ENCODE measurements at places on chromosomes 3 and 15.
A peak's percentile ranks its signal among the peaks of the same experiment; 100 is the strongest.

GRCh38 chr3:43461345-43461744, 160.5 kb downstream of the ANO10 start:
- DNase-seq, result no peak

- no peak for DNase-seq
Measured at GRCh38 chr3:11479221-11479620, 164.5 kb downstream of the VGLL4 start.

DNA sequence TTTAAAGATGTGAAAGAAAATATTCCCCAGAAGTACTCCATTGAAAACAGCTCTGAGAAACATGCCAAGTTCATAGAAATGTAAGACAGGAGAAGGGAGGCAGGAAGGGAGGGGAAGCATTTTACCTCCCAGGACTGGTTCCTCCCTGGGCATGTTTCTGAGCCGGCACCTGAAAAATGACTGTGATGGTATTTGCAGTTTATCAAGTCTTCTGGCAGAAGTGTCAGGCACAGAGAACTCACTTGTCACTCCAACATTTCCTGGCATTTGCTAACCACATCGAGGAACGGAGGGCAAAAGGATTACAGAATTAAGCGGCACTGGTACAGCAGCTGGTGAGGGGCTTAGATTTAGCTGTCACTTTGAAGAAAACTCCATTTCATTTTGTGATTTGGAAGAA, 1054.0 kb downstream of the TUSC7 start:
- no peak for DNase-seq

- DNase-seq, result peak; percentile 50
Measured at GRCh38 chr3:44061961-44062360, 179.7 kb upstream of the TOPAZ1 start.

- no peak for DNase-seq
Measured at GRCh38 chr3:16474216-16474615, 39.3 kb downstream of the RFTN1 start.

DNA sequence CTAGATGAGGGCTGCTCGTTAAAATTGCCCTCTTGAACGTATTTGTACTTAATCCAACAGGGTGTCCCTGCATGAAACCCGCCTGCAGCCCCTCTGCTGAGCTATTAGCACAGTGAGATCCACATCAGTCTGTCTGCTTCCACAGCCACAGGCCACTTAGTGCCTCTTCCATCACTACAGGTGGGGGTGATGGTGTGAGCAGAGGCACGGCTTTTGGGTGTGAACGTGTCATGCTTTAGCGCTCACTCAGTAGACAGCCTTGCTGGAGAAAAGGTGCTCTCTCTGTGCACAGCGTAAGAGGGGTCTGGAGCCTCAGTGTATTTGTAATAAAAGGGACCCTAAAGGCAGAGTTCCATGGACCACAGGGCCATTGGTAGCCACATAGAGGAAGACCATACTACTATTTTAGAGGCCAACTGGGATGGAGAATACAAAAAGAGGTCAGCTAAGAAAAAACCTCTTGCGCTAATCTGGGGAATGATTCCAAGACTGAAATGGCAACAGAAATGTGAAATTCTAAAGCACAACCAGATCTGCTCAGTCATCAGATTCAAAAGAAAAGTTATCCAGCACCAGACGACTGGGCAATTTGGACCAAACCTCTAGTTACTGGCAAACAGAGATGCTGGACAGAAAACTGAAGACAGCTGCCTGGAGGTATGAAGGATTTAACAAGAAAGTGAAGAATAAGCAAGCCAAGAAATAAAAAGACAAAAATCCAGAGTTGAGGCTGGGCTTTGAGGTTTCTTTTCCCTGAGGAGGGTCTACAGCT, 120.2 kb downstream of the ATP10A start:
- DNase-seq, result no peak

DNA sequence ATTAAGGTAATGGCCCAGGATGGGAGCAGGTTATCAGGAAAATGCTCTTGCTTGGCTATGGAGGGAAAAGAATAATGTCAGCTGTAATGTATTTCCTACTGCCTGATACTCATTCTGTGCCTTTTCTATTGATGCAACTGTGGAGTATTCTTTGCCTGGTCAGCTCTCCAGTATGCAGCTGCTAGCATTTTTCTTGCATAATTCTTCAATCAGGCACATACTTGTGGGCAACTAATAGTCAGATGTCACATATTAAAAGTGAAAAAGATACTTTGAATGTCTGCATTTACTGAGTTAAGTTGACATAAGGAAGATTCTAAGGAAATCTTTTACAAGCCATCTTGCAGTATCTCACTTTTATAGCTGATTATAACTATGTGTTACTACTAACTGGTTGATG, 29.5 kb downstream of the CD80 start:
- DNase-seq, result no peak

- peak; percentile 64 for DNase-seq
Measured at GRCh38 chr3:56467108-56467507, 1.2 kb downstream of the ERC2 start.

DNA sequence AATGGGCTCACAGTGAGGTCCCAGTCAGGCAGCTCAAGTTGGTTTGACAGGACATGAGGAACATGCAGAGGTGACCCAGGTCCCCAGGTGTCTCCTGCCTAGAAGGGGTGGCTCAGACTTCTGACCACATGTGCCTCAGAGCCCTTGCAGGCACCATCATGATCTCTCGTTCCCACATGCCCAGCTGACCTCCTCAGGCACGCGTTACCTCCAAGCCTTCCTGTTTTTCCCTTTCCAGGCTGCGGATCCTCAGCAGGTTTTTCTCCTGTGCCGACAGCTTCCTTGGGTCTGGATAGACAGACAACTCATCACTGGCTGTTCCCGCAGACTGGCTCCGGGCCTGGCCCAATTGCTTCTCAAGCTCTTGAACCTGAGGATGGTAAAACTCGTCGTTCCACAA, 30.4 kb downstream of the CCDC13 start:
- DNase-seq, result no peak

GRCh38 chr3:10911350-10912002, 81.1 kb upstream of the SLC6A1 start:
- DNase-seq, result no peak

DNA sequence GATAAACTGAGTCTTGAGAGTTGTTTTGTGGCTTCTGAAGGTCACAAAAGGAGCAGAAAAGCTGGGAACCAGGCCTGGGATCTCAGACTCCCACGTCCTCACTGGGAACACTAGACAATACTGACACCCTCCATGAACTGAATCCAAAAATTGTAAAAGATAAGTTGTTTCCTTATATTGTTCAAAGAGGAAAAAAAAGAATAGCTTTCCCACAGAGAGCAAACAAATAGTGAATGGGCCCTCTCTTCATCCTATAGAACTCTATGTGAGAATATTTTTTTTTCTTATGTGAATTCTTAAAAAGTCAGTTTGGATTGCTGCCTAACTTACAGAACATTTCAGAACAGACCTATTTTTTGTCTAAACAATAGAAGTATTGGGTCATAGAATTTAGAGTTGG, 203.5 kb downstream of the MECOM start:
- DNase-seq, result no peak

- DNase-seq, result no peak
Measured at GRCh38 chr15:80659375-80659774, 35.7 kb upstream of the ABHD17C start.

DNA sequence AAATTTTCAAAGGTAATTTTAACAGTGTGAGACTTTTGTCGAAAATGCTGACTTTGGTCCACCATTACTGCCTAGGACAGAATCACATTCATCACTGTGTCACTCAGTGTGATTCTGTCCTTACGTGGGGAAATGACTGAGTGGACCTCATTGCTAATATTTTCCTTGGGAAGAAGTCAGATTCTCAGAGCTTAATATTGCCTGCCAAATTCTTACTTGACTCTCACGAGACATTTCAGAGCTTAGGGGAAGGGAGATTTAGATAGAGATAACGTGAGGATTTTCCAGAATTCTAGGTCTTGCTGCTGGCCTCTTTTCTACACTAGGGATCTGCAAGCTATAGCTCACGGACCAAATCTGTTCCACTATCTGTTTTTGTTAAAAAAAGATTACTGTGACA, 270.4 kb downstream of the SUCLG2 start:
- DNase-seq, result no peak

DNA sequence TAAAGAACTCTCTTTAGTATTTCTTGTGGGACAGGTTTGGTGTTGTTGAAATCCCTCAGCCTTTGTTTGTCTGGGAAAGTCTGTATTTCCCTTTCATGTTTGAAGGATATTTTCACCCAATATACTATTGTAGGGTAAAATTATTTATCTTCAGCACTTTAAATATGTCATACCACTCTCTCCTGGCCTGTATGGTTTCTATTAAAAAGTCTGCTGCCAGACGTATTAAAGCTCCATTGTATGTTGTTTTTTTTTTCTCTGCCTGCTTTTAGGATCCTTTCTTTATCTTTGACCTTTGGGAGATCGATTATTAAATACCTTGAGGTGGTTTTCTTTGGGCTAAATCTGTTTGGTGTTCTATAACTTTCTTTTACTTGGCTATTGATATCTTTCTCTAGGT, 119.0 kb upstream of the TBC1D5 start:
- no peak for DNase-seq

DNA sequence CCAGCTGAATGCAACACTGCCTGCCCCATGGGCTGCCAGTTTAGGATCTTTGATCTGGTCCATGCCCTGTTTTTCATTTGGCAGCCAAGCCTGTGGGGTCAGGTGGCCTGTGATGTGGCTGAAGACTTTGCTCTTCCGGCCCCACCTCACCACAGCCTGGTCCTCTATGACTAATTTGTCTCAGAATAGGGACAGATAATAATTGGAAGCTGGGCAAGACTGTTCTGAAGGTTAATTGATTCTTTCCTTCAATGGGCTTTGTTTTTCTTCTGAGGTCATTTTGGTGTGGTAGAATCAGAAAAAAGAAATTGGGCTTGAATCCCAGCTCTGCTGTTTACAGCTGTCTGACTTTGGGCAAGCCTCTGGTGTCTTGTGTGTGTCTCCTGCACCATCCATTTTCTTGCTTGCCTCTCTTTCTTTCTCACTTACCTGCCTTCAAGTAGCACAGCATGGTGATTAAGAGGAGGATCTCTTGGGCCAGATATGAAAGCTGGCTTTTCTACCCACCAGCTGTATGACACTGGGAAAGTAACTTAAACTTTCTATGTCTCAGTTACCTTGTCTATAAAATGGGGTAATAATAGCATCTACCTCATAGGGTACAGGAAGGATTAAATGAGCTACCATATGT, 24.2 kb downstream of the ABHD2 start:
- DNase-seq, result no peak

DNA sequence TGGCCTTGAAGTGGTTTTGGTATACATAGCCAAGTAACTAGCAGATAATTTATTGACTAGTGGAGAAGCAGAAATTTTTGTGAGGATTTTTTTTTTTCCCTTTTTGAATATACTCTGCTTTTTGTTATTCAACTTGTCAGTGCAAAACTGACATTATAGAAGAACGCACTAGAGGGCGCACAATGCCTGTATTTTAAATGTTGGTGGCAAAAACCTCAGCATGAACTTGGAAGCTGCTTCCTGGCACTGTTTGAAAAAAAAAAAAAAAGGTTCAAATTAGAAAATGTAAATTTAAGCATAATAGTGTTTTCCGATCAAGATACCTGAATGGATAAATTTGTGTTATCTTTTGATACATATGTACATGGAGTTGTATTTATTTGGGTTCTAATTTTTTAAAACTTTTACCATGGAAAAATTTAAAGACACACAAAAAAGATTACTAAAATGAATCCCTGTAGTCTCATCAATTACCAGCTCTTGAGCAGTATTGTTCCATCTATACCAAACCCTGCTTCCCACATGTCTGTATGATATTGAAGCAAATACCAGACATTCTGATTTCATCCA, 56.0 kb downstream of the SLC25A26 start:
- no peak for DNase-seq

DNA sequence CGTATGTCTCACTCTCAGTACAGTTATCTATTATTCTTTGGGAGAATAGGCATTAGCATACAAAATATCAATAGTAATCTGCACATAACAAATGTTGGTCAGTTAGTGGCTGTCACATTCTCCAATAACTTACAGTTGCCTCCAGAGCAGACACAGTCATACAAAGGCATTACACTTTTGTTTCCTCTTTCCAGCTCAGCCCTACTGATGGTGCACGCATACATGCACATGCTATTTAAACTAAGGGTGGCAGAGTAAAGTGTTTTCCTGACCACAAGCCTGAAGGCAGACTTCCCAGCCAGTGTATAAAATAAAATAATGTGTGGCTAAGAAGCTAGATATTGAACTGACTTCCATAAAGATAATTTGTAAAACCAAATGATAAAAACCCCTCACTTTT, 47.6 kb downstream of the PHLDB2 start:
- DNase-seq, result no peak

DNA sequence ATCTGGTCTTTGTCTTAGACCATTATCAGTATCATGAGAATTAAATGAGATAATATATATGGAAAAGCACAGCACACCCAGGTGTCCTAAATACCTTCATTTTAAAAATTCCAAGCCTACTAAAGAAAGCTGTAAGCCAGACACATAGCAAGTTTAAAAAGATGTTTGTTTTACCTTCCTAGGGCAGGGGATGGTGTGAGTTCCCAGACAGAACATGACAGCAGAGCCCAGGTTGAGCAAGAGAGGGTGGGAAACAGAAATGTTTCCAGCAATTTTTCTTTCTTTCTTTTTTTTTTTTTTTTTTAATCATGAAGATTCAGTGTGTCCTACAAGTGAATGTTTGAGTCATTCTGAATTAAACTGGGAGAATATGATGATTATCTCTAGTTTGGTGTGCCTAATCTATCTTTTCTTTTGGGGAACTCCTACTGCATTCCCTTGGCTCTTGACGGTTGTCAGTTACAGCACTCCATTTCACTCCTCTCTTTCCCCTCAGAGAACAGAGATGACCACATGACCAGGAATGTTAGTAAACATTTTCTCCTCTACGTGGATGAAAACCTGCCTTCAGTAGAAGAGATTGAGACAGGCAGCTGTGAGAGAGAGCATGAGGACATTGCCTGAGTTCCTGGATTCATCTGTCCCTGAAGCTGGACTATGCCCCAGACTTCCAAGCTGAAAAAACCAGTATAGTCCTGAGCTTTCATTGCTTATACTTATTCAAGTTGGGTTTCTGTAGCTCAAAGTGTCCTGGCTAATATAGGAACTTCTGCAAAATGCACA, 54.5 kb upstream of the ARL14 start:
- DNase-seq, result no peak

DNA sequence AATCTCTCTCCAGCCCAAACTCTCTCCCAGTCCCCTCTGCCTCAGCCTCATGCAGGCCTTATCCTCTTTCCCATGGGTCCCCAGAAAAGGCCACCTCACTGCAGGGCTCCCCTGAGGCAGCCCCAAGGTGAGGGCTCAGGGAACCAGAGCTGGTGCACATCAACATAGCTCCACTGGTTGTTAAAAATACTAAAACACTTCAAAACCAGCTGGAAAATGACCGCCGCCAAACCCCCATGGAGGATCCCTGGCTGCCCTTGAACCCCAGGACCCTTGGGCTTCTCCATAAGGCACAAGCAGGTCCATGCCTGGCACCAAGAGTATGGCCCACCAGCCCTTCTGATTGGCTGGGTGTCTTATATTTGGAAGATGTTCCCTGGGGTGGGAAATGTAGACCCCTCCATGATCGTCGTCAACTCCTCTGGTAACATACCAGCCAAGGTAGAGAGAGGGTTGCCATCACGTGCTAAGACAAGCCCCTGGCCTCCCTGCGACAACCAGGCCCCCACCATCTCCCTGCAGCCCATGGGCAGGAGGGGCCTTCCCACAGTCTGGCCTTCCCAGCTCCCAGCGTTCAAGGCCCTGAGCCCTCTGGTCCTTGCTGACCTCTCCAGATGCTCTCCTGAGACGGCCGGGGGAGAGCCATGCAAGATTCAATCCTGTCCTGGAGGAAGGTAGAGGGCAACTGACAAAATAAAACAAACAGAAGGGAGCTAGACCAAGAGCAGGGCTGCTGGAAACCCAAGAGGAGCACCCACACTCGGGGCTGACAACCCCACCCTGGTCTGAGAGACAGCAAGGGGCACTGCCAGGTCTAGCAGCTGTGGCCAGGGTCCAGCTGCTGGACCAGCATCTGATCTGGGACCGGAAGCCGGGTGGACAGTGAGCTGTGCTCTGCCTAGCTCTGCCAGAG, 132.1 kb upstream of the PRR20G start:
- DNase-seq, result no peak
